ENCODE measurements at places on chromosomes 3 and 15.

GRCh38 chr3:167798443-167798842 is 62.9 kb downstream of the SERPINI1 start:
- DNase-seq: no peak

GRCh38 chr3:110567029-110567428 is 504.6 kb upstream of the NECTIN3 start:
- no peak for DNase-seq

DNA sequence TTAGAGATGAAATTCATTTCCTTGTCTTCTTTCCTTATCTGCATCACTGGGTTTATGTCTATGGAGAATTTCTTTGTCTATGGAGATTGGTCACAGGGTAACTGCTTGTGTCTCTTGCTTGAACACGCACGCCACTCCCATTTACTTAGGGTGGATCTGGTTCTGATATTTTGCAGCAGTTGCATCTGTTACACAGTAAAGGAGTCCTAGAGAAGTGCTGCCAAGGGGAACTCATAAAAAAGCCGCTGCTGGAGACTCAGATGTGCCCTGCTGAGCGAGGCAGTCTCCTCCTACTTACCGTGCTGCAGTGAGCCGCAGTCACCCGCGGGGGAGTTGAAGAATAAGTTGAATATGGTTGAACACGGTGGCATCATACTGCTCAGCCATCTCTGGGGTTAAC is 105.2 kb upstream of the KLHL25 start:
- no peak for DNase-seq

DNA sequence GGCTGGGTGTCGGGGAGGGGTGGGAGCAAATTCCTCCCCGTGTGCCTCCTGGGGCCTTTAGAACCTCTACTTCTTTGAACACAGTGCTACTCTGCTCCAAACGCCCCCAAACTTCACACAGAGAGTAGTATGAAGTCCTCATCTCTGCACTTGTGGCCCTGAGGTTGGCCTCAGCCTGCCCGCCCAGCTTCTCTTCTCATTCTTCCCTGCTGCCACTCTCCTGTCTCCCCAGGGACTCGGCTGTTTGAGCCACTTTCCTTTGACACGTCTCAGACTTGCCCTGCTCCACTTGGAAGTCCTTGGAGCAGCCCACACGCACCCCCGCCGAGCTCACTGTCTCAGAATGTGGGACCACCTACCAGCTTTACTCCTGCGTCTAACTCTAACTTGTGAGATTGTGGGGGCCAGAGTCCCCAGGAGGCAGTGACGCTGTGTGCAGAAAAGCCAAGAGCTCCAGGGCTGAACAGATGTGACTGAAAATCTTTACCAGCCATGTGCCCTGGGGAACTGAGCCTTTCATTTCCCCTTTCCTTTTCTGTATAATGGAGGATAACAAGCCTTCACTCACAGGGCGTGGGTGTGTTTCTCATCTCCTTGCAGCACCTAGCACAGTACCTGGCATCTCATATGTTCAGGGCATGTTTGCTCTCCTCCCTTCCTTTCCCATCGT is 233.6 kb upstream of the CTDSPL start:
- DNase-seq: no peak

GRCh38 chr15:96183514-96183850 is 147.0 kb upstream of the NR2F2 start:
- no peak for DNase-seq

- no peak for DNase-seq
Observed at GRCh38 chr3:182436547-182436946, 356.8 kb upstream of the ATP11B start.

DNA sequence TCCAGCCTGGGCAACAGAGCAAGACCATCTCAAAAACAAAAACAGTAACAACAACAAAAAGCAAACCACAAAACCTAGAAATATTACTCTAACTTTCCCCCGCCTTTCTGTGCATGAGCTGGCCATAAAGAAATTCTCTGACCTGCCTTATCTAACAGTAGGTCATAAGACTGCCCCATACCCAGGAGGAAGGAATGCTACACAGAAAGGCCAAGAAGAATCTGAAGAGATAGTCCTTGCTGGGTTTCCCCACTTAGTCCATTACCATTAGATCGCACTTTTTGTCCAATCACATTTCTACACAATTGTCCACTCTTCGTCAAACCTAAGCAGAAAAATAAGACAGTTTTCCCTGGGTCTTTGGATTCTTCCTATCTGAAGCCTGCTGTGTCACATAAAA is 23.5 kb downstream of the CIAO2A start:
- DNase-seq: no peak

GRCh38 chr3:111531446-111531845 is 10.6 kb upstream of the CD96 start:
- no peak for DNase-seq

GRCh38 chr15:88745696-88746095 is 57.5 kb upstream of the ACAN start:
- no peak for DNase-seq

DNA sequence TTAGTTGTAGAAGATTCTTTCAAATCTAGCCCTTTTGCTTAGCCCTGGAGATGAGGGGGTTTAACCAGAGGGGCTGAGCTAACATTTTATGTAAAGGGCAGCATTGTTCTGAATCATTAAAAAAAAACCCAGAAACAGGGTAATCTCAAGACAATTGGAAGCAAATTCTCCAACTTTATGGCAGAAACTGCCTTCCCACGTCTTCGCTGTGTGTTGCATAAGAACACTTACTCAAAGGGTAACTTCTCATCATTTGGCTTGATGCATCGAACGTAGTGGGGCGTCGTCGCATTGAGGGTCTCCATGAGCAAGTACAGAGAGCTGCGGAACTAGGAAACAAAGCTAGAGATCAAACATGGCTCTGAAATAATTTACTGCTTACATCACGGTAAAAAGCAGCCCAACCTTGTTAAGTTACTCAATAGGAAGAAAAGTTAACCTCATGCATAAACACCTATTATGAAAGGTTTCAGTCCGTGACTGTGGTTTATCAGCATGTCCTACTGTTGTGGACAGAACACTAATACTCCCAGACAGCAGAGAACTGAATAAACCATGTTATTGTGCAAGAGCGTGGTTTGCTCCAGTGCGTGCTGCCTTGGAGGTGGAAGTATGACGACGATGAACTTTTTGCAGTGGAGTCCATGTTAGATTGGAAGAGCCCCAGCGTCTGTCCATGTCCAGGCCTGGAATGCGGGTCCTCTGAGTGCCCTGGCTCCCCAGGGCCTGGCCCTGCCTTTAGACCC is 48.7 kb downstream of the MYO5C start:
- DNase-seq: no peak

DNA sequence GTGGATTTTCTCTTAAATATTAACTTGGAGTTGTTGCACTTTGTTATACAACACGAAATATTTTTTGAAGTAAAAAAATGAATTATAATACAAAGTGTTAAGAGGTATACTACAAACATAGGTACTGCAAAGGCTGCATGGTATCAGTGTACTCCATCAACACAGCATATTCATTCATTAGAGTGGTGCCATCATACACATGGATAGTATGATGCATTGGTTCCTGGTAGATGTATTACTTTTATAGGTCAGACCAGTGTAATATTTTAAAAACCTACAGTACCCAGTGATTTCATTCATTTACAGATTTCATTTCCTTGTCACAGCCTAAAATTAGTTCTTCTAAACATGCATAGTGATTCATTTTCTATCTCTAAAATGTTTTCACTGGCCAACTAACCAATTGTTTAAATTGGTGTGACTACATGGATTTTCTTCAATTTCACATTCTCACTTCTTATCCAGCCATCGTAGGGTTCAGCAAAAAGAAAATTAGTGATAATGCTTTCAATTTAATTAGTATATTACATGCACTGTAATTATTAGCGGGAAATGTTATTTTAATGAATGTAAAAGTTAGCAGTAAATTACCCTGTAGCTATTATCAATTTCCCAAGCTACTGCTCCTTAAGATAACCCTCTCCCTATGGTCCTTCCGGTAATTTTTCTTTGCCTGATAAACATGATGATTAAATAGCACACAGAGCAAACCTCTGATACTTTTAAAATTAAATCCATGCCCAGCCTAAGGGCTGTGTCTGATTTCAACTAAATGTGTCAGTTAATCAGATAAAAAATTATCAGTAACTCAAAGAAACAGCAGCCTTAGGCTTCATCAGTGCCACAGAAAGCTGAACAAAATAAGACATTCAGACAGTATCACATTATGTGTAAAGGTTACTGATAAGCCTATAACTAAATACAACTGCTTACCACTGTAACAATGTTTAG is 68.4 kb downstream of the DPH6 start:
- no peak for DNase-seq

DNA sequence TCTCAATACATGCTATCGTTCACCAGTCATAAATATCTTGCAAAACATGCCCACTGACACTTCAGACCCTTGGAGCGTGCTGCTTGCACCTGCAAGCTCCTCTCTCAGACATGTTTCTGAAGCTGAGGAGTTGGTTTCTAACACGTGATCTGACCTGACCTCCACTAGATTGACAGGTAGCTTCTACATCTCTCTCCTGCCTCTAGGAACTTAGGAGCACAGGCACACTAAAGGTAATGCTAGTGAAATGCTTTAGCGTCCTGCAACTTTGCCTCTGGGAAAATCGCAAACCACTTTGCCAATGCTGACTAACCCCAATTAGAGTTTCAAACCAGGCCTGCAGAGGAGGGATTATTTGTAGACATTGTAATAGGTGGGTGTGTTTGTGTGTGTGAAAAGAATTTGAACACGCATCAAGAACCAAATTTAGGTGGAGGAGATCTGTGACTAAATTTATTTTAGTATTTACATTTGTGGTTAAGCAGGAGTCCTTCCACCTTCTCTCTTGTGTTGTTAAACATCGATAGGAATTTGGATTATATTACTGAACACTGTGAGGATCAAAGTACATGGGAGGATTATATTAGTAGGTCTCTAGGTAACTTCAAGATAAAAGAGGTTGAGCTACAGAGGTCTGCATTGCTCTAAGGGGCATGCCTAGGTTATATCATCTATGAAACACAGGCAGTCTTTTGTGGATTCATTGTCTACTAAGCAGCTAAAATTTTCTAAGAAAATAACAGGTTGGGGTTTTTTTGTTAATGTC is 86.7 kb upstream of the ZBED2 start:
- DNase-seq: no peak

- no peak for DNase-seq
Observed at GRCh38 chr15:65156692-65157091, 23.1 kb upstream of the PDCD7 start.

- DNase-seq: no peak
Observed at GRCh38 chr15:71496336-71496955, 313.9 kb upstream of the NR2E3 start.

DNA sequence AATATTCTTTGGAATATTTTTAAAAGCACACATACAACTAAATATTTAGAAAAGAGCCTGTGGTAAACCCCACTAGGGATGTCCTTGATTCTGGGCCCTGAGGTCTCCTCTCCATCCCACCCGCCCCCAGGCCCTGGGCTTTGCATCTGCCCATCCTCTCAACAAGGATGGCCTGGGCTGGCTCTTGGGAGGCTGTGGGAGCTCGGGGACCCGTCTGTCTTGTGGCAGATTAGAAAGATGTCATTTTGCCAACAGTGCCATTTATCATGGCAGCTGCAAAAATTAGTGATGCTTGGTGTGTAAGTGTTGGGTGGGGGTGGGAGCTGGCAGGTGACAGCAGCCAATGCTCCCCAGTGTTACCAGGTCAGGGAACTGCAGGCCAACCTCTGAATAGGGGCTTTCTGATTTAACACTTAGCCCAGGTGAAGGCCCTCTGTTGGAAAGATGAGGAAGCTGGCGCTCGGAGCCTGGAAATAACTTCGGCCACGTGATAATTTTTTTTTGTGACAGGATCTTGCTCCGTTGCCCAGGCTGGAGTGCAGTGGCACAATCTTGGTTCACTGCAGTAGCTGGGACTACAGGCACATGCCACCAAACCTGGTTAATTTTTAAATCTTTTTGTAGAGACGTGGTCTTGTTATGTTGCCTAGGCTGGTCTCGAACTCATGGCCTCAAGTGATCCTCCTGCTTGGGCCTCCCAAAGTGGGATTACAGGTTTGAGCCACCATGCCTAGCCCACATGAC is 16.9 kb upstream of the CSPG4 start:
- no peak for DNase-seq

DNA sequence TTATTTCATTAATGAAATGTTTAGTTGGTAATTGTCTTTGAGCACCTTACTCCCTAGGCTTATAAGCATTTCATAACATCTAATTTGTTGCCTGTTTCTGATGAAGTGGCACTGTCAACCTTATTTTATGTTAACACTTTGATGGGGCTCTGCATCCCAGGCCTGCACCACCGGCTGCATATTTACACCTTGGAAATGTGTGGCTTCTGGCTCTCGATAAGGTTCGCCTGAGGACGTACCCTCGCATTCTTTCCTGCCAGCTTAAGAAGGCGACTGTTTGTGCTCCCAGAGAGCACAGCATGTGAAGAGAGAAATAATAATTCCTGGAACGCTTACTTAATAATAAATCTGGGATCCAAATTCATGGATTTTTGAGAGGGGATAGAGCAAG is 763.3 kb upstream of the CFAP20DC start:
- no peak for DNase-seq

GRCh38 chr3:195458316-195458717 is 15.5 kb upstream of the ACAP2 start:
- no peak for DNase-seq

- DNase-seq: no peak
Observed at GRCh38 chr3:47855461-47856383, 52.8 kb downstream of the DHX30 start.

DNA sequence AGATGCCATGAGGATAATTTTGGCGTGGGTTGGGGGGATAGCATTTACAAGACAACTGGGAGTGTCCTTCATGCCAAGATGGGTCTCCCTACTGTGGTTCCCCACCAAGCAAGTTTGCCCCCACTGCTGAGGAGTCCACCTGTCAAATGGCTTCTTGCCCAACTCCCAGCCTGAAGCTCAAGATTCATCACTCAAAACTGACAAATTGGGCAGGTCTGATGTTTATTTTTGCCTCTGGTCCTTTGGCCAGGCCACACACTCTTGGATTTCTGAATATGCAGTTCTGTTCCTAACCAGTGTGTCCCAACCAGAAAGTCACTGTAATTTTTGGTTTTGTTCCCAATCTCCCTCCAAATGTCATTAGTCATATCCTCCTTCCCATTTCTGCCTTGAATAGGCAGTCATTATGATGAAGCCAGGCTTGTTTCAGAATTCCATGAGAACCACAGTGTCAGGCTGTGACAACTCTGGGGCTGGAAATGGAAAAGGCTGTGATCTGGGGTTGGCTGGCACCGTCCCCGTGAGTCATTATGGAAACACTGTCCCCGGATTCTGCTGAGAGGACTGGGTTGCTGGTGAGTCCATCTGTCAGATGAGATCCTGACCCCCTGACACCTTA is 29.3 kb upstream of the MEF2A start:
- no peak for DNase-seq
